ENCODE measurements at places on chromosomes 1 and 21.
A peak's percentile ranks its signal among the peaks of the same experiment; 100 is the strongest.

GRCh38 chr21:20760221-20760620, 238.0 kb upstream of the NCAM2 start:
- DNase-seq = no peak

DNA sequence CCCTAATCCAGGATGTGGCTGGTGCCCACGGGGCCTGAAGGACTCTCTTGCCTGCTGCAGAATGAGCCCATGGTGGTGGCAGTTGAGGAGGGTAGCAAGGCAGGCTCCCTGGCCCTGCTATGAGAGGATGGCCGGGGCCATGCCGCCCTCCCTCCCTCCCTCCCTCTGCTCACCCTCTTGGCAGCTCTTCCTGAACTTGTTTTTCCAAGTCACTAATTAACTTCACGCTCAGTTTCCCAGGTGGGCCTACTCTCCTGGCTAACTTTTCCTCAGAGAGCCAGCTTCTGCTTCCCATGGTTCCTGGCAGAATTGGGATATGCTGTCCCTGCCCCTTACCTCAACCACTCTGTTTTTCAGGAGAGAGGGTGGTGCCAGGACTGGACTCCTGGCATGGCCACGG, 10.2 kb downstream of the KCNC4 start:
- DNase-seq = no peak

DNA sequence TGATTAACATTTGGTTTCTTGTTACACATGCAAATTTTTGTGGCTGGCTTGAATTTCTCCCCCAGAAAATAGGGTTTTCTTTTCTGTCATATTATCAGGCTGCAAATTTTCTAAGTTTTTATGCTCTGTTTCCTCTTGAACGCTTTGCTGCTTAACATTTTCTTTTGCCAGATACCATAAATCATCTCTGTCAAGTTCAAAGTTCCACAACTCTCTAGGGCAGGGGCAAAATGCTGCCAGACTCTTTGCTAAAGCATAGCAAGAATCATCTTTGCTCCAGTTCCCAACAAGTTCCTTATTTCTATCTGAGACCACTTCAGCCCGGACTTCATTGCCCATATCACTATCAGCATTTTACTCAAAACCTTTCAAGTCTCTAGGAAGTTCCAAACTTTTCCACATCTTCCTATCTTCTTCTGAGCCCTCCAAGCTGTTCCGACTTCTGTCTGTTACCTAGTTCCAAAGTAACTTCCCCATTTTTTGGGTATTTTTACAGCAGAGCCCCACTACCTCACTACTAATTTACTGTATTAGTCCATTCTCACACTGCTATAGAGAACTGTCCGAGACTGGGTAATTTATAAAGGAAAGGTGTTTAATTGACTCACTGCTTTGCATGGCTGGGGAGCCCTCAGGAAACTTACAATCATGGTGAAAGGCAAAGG, 486.9 kb upstream of the NCAM2 start:
- DNase-seq = no peak

DNA sequence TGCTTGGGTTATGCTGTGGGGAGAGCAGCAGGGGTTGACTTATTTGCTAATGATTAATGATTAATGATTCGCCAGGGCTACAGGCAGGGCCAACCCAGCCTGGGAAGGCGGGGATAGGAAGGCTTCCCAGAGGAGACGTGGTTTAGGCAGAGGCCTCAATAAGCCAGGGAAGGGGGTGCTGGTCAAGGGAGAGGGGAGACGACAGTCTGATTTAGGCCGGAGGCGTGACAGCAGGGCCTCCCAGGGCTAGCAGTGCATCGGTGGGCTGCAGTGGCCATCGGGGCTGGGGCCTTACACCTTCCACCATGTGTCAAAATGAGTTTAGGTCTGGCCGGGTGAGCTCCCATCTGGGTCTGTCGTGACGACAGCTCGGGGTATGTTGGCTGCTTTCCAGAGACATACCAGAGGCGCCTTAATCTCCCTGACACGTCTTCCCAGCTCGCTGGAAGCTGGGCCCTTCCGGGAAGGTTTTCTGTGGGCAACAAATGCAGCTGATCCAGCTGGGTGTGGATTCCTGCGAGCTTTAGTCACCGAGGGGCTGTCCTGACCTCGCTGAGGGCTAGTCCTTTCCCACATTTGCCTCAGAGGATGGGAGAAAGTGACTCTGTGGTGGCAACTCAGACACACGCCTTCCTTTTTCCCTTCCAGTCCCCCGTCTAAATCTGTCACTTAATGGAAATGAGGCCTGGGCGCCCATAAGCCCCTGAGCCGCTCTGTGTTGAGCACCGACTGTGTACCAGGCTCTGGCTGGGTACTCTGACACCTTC, 3.7 kb upstream of the SLC1A7 start:
- DNase-seq = no peak

GRCh38 chr1:175520186-175520585, 223.2 kb downstream of the TNR start:
- no peak for DNase-seq

DNA sequence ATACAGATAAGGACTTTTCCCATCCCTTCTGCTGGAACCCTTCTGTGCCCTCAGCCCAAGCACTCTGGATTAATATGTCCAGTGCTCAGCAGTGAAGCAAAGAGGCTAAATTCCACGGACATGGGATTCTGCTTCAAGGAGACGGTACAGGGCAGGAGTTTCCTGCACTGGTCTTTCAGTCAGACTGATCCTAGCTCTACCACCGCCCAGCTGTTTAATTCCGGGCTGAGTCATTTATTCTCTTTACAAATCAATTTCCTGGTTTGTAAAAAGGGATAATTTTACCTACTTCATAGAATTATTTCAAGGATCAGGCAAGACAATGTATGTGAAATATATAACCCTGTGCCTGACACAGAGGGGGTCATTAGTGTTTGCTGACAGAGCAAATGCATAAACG, 41.6 kb upstream of the NRDC start:
- no peak for DNase-seq

GRCh38 chr1:36669262-36669661, 186.5 kb upstream of the CSF3R start:
- no peak for DNase-seq

DNA sequence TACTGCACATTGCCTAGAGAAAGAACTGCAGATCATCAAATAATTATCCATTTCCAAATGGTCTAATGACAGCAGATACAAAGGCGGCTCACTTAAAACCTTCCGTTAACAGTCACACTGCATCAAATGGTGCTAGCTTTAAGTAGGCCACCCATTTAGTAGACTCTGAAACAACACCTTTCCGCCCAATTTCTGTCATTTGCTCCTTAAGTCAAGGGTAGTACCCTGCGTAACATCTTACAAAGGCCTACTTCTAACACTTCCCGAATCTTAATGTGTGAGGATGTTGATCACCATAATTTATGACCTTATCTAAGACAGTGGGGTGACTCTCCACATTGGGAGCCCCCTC, 692 bp upstream of the RALGPS2 start:
- DNase-seq = no peak

GRCh38 chr1:173253046-173253445, 45.9 kb upstream of the TNFSF4 start:
- DNase-seq = no peak

- DNase-seq = no peak
Observed at GRCh38 chr1:61085983-61086644, 3.8 kb downstream of the NFIA start.

GRCh38 chr1:171644805-171645483, 7.5 kb downstream of the MYOC start:
- DNase-seq = peak; percentile 21

GRCh38 chr21:33840771-33841170, 74.8 kb downstream of the ATP5PO start:
- DNase-seq = no peak

- DNase-seq = no peak
Observed at GRCh38 chr1:205416322-205416721, 5.5 kb downstream of the LEMD1 start.

- DNase-seq = no peak
Observed at GRCh38 chr1:75796376-75797272, at the start of gene MSH4. Gene MSH4 (plus strand): TSS chr1:75796882. CDS start chr1:75796986, 104 bp downstream.

DNA sequence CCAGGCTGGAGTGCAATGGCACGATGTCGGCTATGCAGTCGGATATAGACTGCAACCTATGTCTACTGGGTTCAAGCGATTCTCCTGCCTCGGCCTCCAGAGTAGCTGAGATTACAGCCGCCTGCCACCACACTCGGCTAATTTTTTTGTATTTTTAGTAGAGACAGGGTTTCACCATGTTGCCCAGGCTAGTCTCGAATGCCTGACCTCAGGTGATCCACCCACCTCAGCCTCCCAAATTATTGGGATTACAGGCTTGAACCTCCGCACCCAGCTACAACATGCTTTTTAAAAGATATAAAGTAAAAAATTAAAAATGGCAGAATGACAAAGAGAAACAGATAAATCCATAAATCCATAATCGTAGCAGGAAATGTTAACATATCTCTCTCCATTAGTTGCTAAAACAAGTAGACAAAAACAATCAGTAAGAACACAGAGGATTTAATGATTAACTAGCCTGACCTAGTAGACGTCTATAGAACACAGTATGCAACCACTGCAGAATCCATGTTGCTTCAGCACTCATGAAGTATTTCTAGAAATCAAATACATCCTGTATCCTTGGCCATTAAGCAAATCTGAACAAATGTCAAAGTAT, 59.9 kb upstream of the SPOCD1 start:
- DNase-seq = no peak

- DNase-seq = no peak
Observed at GRCh38 chr1:125065092-125065820, 3880.5 kb downstream of the SRGAP2C start.

DNA sequence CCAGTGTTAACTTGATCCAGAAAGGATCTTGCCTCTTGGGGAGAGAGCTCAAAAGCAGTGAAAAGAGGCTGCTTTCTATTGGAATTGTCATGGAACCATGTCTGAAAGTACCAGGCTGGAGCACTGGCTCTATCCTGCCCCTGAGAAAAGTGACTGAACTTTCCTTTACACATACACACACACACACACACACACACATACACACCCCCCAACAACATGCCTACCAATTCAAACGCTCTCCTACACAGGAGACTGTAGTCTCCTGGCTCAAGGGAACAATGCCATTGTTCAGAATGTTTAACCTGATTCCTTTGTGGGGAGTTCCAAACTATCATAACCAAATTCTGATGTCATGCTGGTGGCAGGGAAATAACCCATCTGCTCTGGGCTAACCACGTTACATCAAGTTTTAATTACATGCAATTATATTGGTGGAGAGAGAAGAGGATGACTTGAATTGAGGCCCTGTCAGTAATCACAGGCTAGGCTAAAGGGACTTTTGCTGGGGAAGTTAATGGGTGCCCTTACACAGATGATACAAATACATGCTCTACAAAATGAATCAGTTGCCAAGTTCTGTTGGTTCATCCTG, 52.3 kb upstream of the DUSP10 start:
- DNase-seq = no peak

GRCh38 chr1:1732381-1732780, 8.2 kb upstream of the CDK11A start:
- no peak for DNase-seq

DNA sequence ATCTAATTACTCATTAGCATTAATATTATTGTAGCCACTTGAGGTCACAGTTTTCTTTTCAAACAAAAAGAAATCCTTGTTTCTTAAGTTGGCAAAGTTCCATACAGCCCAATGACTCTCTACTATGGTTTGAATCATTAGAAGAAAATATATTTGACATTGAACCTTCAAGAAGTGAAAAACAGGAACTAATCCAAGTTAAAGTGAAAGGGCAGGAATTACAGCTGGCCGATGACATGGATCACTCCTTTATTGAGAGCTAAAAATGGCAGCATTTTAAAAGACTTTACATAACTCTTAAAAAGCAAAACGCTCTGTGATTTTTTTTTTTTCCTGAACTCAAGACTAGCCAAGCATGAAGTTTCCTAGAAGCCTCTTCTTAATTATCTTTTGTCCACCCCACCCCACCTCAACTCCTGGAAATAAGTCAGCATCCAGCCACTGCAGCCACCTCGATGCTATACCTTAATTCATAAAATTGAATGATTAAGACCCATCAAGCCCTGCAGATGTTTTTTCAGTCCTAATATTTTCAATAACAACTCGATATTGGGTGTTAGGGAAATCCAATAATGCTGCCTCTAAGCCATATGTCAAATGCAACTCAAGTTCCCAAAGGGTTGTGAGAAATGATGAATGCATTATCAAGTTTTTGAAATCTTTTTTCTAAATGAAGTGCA, 323.1 kb downstream of the HHIPL2 start:
- DNase-seq = no peak

DNA sequence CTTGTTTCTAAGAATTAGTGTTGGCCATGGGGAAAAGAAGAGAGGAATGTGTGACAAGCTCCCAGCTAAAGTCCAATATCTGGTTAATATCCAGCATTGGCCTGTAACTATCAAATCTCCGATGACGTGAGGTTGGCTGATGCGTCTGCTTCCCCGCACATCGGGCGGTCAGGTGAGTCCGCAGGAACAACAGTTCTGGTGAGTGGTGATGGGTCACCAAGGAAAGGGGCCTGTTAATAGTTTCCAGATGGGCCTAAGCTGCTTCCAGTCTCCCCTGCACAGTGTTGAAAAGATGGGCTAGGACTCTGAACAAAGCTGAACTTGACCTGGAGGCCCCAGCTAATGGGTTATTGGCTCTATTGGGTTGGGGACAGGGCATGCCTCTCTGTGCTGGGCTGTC, 193.1 kb upstream of the EDN2 start:
- DNase-seq = no peak

DNA sequence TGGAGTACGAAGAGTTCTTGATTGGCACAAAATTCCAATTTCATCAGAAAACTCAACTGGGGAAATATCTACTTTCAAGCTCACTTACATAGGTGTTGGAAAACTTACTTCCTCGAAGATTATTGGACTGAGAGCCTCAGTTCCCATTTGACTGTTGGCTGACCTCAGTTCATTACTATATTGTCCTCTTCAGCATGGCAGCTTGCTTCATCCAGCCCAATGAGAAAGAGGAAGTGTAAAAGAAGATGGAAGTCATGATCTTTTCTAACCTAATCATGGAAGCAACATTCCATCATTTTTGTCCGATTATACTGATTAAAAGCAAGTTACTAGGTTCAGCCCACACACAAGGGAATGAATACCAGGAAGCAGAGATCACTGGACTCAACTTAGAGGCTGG, 49.4 kb downstream of the HSD3B1 start:
- DNase-seq = no peak

DNA sequence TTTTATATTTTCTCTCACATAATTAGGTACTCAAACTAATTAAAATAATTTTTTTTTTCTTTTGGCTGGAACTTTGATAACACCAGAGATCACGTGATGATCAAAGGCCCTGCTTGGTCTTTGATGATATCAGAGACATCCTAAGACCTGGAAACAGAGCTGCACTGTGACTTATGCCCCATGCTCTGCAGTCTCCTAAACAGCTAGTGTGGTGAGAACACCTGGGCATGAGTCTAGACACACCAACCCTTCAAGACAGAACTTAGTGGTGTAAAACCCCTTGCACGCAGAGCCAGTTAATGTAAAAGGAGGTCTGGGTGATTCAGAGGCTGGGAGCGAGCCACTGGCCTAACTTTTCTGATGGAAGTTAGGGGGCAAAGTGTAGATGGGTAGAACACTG, 70.3 kb downstream of the OMA1 start:
- DNase-seq = no peak

DNA sequence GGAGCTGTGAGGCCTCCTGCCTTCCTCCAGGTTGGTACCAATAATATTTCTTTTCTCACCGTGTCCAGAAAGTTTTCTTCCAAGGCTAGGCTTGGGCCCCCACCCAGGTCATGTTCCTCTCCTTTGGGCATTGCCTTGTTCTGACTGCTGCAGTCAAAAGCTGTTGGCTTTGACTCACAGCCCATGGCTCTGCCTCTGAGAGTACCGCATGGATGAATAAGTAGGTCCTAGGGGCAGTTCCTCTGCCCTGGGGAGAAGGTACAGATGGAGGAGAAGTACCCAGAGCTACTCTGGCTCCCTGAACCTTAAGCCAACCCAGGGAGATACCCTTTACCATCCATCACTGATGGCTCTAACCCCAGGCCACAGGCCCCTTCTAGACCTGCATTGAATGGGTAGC, 115.0 kb downstream of the NAV1 start:
- DNase-seq = no peak
